Activated naive CD4-positive, alpha-beta T cell treated with Interleukin-2 at 50 U/mL for 16 hours (primary cell): ENCODE measurements at places on chromosomes 5 and 9.
A peak's percentile ranks its signal among the peaks of the same experiment; 100 is the strongest.

- DNase-seq: no peak
Measured at GRCh38 chr5:71662381-71662780, 56.7 kb upstream of the CARTPT start.

GRCh38 chr9:37954581-37954981, 50.7 kb upstream of the SLC25A51 start:
- no peak for DNase-seq

- DNase-seq: no peak
Measured at GRCh38 chr5:96868603-96869371, 7.5 kb upstream of the ERAP2 start.

GRCh38 chr5:80223561-80223960, 32.3 kb downstream of the SERINC5 start:
- no peak for DNase-seq

DNA sequence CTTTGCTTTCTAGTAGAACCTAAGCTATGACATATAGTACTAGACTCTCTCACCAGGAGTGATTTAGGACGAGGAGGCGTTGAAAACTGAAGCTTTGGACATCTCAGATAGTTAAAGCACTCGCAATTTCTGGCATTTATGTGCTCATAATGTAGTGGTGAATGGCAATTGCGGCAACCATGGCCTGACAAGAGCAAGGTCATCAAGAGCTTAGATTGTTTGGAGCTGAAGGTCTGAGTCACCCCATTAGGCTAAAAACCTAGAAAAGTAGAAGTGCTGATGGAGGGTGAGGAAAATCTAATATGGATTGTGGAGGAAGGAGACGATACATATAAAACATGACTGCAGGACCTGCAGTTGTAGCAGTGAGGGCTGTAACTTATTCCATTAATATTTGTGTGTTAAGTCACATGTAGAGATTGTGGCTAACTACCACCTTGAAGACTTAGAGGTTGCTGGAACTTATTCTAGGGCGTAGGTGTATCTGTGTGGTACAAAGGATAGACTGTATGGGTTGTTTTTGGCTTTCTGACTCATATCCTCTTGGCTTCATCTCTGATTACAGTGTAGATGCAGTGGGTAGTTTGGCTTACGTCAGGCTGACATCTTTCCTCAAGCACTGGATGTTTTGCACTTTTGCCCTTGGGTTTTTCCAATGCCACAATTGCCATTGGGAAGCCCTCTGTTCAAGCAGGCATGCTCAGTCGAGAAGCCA, 138.9 kb upstream of the CDKN2B start:
- peak; percentile 9 for DNase-seq

DNA sequence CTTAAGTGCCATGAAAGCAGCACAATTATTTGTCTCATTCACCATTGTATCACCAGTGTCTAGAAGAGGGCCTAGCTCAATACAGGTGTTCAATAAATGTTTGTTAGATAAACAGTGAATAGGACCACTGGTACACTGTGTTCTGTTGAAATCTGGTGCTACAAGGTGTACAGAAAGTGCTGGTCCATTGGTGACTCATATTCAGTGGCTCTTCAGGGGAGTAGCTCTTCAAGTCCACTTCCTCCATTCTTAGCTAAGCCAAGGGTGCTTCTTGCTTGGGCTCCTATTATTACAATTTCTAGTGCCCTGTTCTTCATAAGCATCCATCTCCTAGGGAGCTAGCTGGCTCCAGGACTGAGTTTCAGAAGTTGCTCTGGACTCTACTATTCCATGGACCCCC, 6.4 kb upstream of the FCHO2 start:
- DNase-seq: no peak

DNA sequence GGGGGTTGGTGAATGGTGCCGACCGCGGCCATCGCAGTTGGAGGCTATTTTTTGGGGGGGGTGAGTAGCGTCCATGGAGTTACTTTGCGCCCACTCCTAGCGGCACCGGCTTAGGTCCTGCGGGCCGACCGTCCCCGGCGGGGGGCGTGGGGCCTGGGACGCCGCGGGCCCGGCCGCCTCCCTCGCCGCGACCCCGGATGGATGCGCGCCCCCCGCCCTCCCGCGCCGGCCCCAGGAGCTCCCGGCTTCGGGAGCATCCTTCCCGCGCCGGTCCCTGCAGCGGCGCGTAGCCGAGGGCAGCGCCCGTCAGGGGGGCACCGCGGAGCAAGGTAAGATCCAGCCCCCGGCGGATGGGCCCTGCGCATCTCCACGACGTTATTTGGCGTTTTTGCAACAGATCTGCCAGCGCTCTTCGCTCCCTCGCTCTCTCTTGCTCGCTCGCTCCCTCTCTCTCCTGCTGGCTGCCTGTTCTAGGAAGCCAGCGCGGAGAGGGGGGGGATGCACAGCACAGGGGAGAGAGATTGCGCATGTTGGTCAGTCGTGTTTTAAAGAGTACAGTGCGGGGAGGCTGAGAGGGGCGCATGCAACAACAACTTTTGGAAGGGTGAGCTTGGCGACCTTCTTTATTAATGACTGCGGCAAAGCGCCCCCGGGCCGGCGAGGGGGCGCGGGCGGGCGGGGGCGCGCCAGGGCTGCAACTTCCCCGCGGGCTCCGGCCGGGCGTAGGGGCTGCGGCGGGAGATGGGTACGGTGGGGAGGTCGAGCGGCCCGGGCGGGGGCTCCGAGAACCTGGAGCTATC, 413 bp downstream of the JADE2 start:
- peak; percentile 66 for DNase-seq

GRCh38 chr5:140227046-140227445, 52.1 kb downstream of the CYSTM1 start:
- DNase-seq: no peak

- no peak for DNase-seq
Measured at GRCh38 chr5:92687821-92688722, 892.9 kb downstream of the NR2F1-AS1 start.

- DNase-seq: no peak
Measured at GRCh38 chr5:112472614-112473013, 53.5 kb upstream of the EPB41L4A start.

DNA sequence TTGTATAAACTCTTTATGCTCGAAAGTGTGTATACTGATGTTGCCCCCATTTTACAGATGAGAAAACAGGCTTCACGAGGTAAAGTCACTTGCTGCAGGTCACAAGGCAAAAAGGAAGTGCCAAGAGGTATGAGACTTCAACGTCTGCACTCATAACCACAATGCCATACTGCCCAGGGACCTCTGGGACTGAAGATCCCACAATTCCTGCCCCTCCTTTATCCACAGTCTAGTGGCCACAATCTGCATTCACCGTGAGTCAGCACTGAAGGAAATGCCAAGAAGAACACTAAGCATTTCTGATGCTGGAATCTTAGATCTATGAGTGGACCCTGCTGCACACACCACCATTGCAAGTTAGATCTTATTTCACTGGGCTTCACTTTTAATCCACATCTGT, 37.3 kb downstream of the MED27 start:
- DNase-seq: no peak

- no peak for DNase-seq
Measured at GRCh38 chr5:1643651-1644392, 120.1 kb upstream of the LPCAT1 start.

GRCh38 chr5:93598091-93599000, 15.3 kb downstream of the NR2F1 start:
- no peak for DNase-seq

DNA sequence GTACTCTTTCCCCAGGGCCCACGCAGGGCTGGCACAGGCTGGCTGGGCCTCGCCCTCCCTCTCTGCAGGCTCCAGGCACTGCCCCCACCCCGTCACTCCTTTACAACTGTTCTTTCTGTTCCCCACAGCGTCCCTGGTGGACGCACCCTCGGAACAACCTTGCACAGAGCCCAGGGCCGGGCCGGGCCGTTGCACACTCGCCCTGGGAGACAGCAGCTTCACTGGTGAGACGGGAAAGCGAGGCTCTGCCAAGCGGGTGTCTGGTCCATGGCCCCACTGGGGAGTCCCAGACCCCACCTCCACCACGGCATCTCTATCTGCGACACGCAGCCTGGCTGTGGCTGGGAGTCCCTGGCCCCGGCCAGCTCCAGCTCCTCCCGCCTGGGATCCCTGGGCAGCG, 18.4 kb upstream of the QSOX2 start:
- no peak for DNase-seq

GRCh38 chr9:102253099-102253498, 514.7 kb upstream of the GRIN3A start:
- DNase-seq: no peak

GRCh38 chr9:89536145-89536574, 38.2 kb upstream of the SEMA4D start:
- no peak for DNase-seq

DNA sequence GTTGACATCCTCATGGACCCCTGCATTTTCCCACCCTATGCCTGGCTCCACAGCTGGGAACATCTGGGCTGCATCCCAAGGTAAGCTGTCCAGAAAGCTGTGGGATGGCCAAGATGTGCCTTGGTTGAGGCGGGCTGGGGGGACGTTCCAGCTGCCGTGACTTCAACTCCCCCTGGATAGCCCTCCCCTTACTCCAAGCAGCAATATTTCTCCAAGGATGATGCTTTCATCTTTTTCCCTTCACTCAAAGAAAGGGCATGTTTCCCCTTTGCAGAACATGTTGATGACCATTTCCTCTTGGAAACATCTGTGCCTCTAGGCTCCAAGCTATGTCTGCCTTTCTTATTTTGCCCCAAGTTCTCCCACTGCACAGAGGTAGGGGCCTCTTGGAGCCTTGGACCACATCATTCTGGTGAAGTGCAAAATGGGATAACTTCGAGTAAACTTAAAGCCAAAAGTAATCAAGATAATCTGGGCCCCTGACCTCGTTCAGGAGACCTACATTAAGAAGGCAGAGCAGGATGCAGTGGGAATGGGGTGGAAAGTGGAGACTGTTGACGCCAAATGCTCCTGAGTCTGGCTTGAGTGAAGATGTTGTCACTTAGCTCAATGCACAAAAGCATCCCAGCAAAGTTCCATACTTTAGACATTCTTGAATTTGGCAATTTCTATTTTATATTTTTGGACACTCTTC, 175.2 kb downstream of the GAS1 start:
- DNase-seq: no peak

GRCh38 chr9:34580358-34580757, 9.2 kb downstream of the CNTFR start:
- DNase-seq: no peak

DNA sequence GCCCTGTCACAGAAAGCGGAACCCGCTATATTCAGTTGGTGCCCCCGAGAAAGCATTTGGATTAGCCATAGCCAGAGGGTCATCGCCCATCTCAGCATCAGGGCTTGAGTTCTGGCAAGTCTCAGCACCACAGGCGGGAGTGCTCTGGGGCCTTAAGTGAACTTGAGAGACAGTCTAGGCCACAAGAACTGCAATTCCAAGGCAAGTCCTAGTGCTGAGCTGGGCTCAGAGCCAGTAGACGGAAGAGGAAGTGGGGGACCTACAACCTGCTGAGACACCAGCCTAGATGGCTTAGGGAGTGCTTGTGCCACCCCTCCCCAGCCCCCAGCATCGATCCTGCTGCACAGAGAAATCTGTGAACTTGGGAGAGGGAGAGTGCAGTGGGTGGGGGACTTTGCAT, 594.9 kb downstream of the CCDC171 start:
- DNase-seq: no peak
